ENCODE measurements at places on chromosomes 12 and 14. TPM values are rescaled to one million over a fixed set of nuclear protein-coding genes. Genes with fewer than 3 reads are reported as not detected.

The A2ML1 gene
- not detected for total RNA-seq

The CPNE8 gene
- total RNA-seq: 21.2 TPM

The STYK1 gene
- 0.86 TPM for total RNA-seq

The SLC16A7 gene
- 31.2 TPM for total RNA-seq

The MYRFL gene
- not detected for total RNA-seq

The CLEC2A gene
- not detected for total RNA-seq

The NKX2-1 gene
- total RNA-seq: not detected

The LRP1-AS gene
- not detected for total RNA-seq

The DPF3 gene
- 10.4 TPM for total RNA-seq

The GARIN6 gene
- total RNA-seq: not detected

The USP5 gene
- total RNA-seq: 91.5 TPM

The RASSF8 gene
- total RNA-seq: 60.6 TPM

The SLC35F4 gene
- total RNA-seq: not detected

The ALKBH1 gene
- total RNA-seq: 8.7 TPM

The NDRG2 gene
- not detected for total RNA-seq

The CPSF2 gene
- total RNA-seq: 67.8 TPM

The RFX4 gene
- total RNA-seq: not detected

The SMIM41 gene
- total RNA-seq: 0.43 TPM

The RNF212B gene
- total RNA-seq: not detected

The RHEBL1 gene
- 0.64 TPM for total RNA-seq
